Activated CD8-positive, alpha-beta T cell treated with anti-CD3 and anti-CD28 coated beads, Interleukin-2, amount 10 ng/mL, durations not matched to agents 7 days and 5 days (primary cell): ENCODE measurements at places on chromosomes 13 and 19. TPM values are rescaled to one million over a fixed set of nuclear protein-coding genes. Genes with fewer than 3 reads are reported as not detected.

- H3K4me1 ChIP-seq, result no peaks in the 10 kb centered on the region
- H3K4me3 ChIP-seq, result no peak overlapping the region
- H3K27ac ChIP-seq, result no peak overlapping the region
- no peak for DNase-seq
- H3K27me3 ChIP-seq, result no peaks in the 10 kb centered on the region
Measured at GRCh38 chr19:28932446-28932845, 280.5 kb downstream of the UQCRFS1 start.

DNA sequence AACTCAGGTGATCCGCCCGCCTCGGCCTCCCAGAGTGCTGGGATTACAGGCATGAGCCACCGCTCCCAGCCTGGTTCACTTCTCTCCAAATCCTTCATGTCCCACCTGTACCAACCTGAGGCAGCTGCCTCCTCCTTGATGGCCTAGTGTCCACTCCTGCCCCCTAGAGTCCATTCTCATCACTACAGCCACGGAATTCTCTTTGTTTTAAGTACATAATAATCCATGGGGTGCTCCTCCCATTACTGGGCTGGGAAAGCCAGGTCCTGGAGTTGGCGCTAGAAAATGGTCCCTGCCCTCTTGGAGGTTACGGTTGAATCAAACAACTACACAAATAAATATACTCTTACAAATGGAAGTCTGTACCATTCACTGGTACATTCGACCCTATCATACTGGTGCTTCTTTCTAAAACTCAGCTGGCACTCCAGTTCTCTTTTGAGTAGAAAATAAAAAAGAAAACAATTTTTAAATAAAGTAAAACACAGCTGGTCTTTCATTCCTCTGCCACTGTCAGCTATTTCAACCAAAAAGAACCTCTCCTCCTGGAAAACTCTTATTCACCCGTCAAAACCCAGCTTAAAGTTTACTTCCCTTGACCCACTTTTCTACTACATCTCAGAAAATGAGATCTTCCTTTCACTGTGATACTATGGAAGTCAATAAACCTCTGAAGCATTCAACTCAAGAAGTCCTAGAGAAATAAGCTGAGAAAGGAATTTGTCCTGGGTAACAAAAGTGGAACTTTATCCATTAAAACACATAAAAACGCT lies 22.4 kb upstream of the ARHGEF18 start:
- H3K4me1 ChIP-seq, result no peaks in the 10 kb centered on the region
- no peak overlapping the region for H3K27ac ChIP-seq
- H3K27me3 ChIP-seq, result peaks cover 2% of the 10 kb centered on the region
- no peaks in the 10 kb centered on the region for H3K36me3 ChIP-seq
- DNase-seq, result peak; percentile 56

DNA sequence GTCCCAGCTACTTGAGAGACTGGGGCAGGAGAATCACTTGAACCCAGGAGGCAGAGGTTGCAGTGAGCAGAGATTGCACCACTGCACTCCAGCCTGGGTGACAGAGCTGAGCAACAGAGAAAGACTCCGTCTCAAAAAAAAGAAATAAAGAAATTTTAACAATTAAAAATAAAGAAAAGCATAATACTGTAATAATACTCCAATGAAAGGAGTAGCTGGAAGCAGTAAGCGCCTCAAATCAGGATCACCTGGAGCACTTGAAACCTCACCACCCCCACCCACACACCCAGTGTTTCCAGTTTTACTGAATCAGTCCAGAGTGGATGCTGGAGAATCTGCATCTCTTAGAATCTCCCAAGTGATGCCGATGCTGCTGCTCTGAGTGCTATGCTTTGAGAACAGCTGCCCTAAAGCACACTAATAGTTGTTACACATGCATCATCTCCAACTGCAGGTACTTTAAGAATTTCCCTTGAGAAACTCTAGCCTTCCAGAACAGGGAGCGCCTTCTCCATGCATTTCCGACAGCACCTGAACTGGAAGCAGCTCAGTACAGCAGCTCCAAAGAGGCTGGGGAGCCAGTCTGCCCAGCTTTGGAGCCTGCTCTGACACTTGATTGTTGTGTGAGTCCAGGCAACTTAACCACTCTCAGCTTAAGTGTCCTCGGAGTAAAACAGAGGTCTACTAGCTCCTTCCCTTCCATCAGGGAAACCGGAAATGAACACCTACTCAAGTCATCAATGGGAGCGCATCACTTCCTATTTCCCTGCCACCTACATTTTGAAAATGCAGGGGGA lies 2.9 kb downstream of the ABCC4 start:
- H3K4me1 ChIP-seq, result peaks cover 23% of the 10 kb centered on the region
- peaks cover 9% of the 10 kb centered on the region for H3K27me3 ChIP-seq
- no peaks in the 10 kb centered on the region for H3K36me3 ChIP-seq
- no peak for DNase-seq
- no peak overlapping the region for H3K4me3 ChIP-seq

Gene ZNF850
- total RNA-seq, result 12.5 TPM

Gene SEMA6B
- not detected for total RNA-seq
